ENCODE measurements at places on chromosomes 12 and 14.
A peak's percentile ranks its signal among the peaks of the same experiment; 100 is the strongest.

DNA sequence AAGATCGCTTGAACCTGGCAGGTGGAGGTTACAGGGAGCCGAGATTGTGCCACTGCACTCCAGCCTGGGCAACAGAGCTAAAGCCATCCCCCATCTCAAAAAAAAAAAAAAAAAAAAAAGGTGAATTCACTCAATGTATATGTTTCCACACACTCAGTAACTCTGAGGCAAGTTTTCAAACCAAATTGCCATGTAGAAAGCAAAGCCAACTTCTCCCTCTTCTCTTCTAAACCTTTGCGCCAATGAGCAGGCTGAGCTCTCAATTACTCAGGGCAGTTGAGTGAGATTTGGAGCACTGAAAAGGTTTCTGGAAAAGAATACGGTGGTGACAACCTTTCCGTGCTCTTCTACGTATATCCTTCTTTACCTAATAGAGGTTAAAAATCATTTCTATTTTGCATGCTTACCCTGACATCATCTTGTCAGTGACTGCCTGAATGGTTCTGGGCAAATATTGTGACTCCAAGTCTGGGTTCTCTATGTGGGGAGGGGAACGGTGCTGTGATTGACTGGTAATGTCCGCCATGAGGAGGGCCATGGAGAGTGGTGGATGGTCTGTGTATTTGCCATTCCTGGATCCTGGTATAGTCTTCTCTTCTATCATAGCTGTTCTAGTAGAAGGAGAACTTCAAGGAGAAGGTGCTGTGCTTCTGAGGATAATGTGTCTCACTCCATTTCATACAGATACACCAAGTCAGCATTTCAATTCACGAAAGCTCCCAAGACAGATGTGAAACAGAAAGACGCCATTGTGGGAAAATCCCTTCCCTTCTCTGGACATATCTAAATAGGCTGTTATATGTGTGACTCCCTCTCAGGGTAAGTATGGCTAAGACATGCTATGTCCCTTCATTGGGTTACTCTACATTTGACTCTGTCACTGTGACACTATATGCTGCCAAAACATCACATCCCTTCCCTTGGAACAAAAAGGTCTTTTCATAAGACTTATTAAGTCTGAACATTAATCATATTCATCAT lies 46.2 kb upstream of the MED13L start:
- peaks cover 33% of the 10 kb centered on the region for H3K4me1 ChIP-seq
- DNase-seq: no peak
- H3K27me3 ChIP-seq: no peaks in the 10 kb centered on the region
- H3K36me3 ChIP-seq: no peaks in the 10 kb centered on the region
- H3K27ac ChIP-seq: no peak overlapping the region

DNA sequence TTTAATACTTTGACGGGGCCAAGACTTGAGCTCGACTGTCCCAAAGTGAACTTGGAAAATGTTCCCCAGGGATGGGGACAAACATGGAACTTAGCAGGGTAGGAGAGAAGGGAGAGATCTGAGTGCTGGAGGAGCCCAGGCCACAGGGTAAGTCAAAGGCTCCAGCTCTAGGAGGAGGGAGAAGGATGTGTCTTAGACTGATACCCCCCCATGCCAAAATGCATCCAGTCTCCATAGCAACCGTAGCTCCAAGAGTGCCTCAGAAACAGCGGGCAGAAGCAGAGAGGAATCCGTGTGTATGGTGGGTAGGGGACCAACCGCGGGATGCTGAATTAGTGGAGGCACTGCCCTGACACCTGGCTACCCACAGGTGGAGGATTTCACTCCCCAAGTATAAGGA lies 845 bp upstream of the AGAP2 start:
- no peaks in the 10 kb centered on the region for H3K36me3 ChIP-seq
- H3K27me3 ChIP-seq: peaks cover 40% of the 10 kb centered on the region
- DNase-seq: peak; percentile 9
- no peak overlapping the region for H3K4me3 ChIP-seq
- peaks cover 43% of the 10 kb centered on the region for H3K4me1 ChIP-seq
- no peak overlapping the region for H3K27ac ChIP-seq

DNA sequence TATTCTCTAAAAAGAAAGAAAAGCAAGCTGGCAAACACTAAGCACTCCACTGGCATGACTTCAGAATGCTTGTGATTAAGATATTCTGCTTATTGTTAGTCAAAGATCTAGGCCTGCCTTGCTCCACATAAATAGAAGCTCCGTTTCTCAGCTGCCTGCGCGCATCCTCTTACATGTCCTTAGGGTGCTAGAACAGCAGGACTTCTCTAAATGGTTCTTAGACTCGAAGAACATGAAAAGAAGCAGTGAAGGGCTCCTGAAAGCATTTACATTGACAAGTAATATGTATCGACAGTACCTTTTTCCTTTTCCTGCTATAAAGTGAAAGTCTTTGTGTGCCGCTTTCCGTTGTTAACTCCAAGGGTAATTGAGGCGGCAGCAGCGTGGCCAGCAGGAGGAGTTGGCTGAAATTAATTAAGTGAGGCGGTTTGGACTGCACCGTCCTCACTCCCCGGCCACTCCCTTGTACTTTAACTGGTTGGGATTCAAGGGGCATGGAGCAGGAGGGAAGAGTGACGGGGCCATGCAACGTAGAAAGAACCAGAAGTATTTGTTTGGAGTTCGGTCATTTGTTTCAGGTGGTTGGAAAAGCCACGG lies 34.2 kb upstream of the OTX2 start:
- no peak for DNase-seq
- H3K27ac ChIP-seq: no peak overlapping the region
- no peaks in the 10 kb centered on the region for H3K4me1 ChIP-seq
- no peaks in the 10 kb centered on the region for H3K36me3 ChIP-seq

DNA sequence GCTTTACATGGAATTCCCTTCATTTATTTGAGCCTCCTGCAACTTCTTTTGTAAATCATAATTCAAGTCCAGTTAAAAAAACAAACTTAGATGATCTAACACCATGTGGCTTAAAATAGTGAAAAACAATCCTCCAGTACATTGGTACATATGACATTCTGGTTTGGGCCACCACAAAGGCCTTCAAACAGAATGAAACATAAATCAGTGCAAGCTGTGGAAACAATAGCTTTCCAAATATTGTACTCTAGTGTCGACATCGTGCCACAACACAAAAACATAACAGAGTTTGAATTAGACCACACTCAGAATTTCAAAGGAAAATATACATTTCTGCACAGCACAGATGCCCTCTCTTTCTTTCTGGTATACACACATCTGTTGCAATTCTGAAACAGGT lies 751.3 kb downstream of the SLC6A15 start:
- no peaks in the 10 kb centered on the region for H3K36me3 ChIP-seq
- H3K27me3 ChIP-seq: no peaks in the 10 kb centered on the region
- H3K4me3 ChIP-seq: no peak overlapping the region
- no peak for DNase-seq

- no peaks in the 10 kb centered on the region for H3K27me3 ChIP-seq
- no peak for DNase-seq
- peak overlapping the region; percentile 69 for H3K27ac ChIP-seq
- H3K36me3 ChIP-seq: peaks cover 94% of the 10 kb centered on the region
- no peak overlapping the region for H3K4me3 ChIP-seq
These were observed 10.5 kb downstream of the CINP start for GRCh38 chr14:102352213-102352612.

- no peak overlapping the region for H3K27ac ChIP-seq
- H3K36me3 ChIP-seq: no peaks in the 10 kb centered on the region
- H3K4me3 ChIP-seq: no peak overlapping the region
- DNase-seq: no peak
These were observed 23.8 kb downstream of the CNTN1 start for GRCh38 chr12:40716037-40716436.

DNA sequence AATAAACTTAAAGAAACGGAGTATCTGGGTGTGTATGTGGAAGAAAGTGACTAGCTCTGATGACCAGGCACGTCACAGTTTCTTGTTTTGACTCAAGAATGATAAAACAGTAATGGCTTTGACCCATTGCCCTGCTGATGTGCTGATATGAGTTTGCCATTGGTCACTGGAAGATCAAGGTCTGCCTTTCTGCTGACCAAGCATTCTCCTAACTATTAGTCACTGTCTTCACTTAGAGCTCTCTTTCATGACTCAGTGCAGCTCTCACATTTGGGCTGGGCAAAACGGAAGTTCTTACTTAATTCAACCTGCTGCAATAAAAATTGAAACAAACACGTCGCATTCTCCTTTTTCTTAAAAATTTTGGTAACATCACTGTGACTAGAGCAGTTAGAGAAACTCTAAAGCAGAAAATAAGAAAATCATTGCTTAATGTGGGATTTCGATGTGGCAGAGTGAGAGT lies 366.7 kb downstream of the BTG1 start:
- H3K4me3 ChIP-seq: no peak overlapping the region
- no peak overlapping the region for H3K27ac ChIP-seq
- H3K27me3 ChIP-seq: no peaks in the 10 kb centered on the region
- no peak for DNase-seq
- H3K36me3 ChIP-seq: no peaks in the 10 kb centered on the region
- H3K4me1 ChIP-seq: peaks cover 10% of the 10 kb centered on the region

DNA sequence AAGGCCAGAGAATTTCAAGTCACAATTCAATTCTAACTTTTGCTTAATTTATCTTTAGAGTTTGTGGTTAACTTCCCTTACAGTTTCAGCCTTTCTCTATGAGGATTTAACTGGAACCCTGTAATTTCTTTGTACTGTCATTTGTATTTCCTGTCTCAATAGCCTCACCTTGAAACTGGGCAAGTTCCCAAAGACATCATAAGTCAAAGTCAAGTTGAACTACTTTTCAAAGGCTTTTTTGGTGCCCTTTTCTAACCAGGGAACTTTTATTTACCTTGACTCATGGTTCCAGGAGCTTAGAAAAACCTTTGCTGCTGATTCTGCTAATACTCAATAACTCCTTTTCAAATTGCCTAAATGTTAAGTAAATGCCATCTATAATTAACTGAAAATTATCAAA lies 200.8 kb upstream of the KRR1 start:
- H3K4me1 ChIP-seq: no peaks in the 10 kb centered on the region
- no peaks in the 10 kb centered on the region for H3K36me3 ChIP-seq
- no peak overlapping the region for H3K4me3 ChIP-seq
- H3K27ac ChIP-seq: no peak overlapping the region

All from heart left ventricle (tissue), 16 donors.